Fibroblast of gingiva (primary cell): ENCODE measurements at places on chromosomes 6 and 20.

DNA sequence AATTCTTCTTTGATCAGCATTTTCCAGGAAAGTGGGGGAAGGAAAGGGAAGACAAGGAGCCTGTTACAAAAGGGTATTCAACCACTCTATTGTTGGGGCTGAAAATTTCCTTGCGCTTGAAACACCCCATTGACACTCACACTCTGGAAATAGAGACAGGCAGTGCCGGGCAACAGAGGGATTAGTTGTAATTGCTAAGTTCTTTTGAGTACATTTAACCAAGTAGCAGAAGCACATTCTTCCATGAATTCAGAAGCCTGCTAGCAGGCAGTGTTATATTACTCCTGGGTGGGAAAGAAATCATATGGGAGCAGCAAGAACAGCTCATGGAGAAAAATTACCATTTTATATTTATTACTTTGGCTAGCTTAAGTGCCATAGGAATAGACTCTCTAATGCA is 745.5 kb downstream of the C6orf118 start:
- DNase-seq, result no peak

DNA sequence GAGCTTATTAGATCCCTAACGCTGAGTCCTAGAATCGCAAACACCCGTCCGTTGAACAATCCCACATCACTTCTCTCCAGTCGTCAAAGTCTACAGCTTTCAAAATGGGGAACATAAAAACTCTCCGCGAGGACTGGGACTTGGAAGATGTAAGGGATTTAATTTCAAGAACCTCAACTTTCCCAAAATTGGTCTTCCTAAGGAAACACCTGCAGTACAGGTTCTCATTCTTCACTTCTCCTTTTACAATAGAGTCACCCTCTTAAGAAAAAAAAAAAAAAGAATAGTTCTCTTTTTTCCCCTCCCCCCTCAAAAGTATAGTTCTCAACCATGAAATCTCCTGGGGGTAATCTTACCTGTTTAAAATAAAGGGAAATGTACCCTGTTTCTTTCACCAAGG is 6.6 kb upstream of the ZBTB22 start:
- DNase-seq, result no peak

- peak; percentile 68 for DNase-seq
These were observed 44.9 kb downstream of the OR2B2 start for GRCh38 chr6:27867051-27867944.

- DNase-seq, result peak; percentile 88
These were observed at the start of gene RPS21 for GRCh38 chr20:62386383-62387218. Gene RPS21, plus strand, starts transcription at chr20:62387103. Its CDS starts 236 bp downstream, at chr20:62387339.
